Stimulated activated CD8-positive, alpha-beta memory T cell treated with anti-CD3 and anti-CD28 coated beads, Interleukin-2, amount 100 ng/mL, for 1 hour (primary cell): ENCODE measurements at places on chromosomes 2 and 18.

DNA sequence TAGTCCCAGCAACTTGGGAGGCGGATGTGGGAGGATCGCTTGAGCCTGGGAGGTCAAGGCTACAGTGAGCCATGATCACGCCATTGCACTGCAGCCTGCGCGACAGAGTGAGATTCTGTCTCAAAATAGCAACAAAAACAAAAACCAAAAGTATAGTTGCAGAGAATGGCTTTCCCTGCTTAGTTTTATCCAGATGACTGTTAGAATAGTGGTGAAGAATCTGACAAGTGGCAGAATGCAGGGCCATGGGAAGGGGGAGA, 53.8 kb downstream of the NEDD4L start:
- DNase-seq, result no peak

DNA sequence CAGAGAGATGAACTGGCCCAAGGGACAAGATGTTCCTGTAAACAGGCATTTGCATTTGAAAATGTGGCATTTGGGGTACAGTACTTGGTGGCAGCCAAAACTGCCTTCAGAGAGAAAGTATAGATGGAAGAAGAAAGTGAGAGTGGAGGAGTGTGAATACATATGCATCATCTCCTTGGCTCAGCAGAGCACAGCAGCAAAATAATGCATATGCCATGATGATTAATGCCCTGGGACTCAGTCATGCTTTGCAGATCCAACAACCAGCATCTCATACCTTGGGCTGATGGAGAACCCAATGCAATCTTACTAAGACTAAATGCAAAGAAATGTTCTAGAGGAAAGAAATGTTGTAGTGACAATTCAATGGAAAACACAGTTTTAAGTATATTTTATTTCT, 29.7 kb upstream of the CYTIP start:
- DNase-seq, result no peak

- no peak for DNase-seq
Measured at GRCh38 chr2:143696651-143697050, 567.4 kb downstream of the ARHGAP15 start.

DNA sequence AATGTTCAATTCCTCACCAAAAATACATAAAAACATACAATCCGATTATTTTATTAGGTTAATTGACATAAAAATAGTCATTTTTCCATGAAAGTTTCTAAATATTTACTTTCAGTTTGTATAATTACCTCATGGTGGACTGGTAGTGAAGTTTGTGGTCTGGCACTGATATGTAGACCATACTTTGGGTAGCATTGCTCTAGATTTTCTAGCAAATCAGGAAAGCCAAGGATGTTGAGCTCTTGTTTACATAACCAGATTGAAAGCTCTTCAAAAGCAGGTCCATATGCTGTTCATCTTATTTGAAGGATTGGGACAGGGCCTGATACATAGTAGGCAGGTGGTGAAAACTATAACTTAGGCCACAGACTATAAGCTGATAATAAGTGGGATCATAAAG, 61.8 kb downstream of the COMMD1 start:
- DNase-seq, result no peak

DNA sequence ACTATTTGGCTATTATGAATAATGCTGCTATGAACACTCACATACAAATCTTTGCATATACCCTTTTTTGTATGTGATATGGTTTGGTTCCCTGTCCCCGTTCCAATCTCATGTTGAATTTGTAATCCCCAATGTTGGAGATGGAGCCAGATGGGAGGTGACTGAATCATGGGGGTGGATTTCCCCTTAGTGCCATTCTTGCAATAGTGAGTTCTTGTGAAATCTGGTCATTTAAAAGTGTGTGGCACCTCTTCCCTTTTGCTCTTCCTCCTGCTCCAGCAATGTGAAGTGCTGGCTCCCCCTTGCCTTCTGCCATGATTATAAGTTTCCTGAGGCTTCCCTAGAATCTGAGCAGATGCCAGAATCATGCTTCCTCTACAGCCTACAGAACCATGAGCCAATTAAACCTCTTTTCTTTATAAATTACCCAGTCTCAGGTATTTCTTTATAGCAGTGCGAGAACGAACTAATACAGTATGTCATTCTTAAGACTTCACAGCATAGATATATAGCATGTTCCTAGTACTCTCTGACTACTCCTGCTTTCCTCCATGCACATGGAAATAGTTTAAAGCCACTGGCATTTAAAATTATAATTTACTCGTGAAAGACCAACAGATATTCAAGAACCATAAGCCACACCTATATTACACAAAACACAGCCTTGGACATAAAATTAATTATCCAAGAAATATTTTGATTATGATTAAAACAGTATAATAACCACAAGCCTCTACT, 75.2 kb downstream of the COBLL1 start:
- no peak for DNase-seq

GRCh38 chr2:175111200-175111657, 56.8 kb downstream of the ATF2 start:
- no peak for DNase-seq

GRCh38 chr2:138079976-138080375, 115.7 kb downstream of the HNMT start:
- DNase-seq, result no peak

- no peak for DNase-seq
Measured at GRCh38 chr2:117058366-117058765, 756.1 kb upstream of the DDX18 start.

DNA sequence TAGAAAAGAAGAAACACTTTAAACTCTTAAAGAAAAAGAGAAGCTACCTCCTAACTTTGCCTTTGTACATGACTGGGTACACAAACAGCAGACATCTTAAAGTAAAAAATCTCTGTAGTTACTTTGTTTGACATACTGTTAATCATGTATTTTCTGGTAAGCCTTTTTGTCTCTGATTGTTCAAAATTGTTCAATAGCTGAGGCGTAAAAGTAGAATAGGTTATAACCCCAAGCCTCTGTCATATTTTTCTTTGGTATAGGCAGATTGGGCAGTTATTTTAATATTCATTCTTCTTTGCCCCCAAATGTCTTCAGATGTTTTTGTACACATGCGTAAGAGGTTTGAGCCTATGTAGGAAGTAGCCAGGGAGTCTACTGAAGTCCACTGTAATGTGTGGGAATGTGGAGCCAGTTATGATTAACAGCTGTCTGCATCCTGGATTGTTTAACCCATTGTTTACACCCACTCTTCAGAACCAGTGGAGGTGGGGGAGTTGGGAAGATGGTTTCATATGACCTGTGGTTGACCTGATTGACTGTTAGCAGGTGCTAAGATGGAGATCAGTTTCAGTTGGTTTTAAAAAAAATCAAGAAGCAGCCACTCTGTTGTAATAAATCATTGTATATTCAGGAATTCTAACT, 150.5 kb downstream of the TANC1 start:
- no peak for DNase-seq

DNA sequence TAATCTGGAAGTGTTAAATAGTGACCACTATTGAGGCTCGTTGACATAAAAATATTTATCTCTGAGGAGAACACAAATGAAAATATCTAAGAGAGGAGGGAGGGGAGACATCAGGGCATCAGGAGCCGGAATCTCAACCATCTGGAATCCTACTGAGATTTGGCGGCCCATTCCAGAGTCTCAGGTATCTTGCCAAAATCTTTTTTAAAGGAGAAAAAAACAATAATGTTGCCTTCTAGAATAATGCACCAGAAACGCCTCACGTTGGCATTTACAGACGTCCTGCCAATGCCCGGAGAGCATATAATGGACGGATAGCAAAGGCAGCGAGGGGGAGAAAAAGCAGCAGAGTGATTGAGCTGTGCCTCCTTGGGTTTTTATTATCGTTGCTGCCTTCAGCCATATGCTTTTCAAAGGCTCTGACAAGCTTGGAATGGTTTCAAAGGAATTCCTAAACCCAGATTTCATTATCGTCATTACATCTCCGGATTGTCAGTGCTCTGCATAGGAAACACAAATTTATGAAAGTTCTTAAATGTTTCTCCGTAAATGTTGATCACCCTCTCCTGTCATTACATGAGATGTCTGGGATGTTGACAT, 30.9 kb upstream of the EGR4 start:
- DNase-seq, result no peak
